Omental fat pad (tissue), 4 donors: ENCODE measurements at places on chromosomes 7 and 10. TPM values are rescaled to one million over a fixed set of nuclear protein-coding genes. Genes with fewer than 3 reads are reported as not detected.

Gene FAM107B
- 41.4 TPM for total RNA-seq

Gene FRG2B
- total RNA-seq = not detected

Gene CH25H
- 6.3 TPM for total RNA-seq

DNA sequence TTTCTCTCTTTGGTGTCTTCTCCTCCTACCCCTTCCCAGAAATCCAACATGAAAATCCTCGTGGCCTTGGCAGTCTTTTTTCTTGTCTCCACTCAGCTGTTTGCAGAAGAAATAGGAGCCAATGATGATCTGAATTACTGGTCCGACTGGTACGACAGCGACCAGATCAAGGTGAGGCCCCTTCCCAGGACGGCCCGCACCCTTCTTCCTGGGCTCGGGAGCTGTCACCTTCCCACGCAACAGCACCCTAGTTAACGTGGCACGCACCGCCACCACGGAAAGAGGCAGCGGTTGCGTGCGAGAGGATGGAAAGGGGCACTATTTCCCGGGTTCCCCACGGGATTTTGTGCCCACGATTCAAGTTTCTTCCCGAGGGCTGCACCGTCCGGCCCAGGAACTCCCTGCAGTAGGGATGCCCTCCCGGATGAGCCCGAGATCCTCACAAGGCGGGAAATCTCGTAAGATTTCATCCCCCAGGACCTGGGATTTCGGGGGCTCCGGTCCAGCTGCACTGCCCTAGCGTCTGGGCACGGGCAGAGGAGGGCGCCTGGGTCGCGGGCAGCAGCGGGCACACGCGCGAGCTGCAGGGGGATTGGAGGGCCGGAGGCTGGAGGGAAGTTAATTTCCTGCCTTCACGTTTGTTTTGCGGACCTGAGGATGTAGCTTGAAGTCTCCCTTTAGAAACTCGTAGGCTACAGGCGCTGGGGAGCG lies 834 bp downstream of the TAC1 start:
- no peak for DNase-seq

DNA sequence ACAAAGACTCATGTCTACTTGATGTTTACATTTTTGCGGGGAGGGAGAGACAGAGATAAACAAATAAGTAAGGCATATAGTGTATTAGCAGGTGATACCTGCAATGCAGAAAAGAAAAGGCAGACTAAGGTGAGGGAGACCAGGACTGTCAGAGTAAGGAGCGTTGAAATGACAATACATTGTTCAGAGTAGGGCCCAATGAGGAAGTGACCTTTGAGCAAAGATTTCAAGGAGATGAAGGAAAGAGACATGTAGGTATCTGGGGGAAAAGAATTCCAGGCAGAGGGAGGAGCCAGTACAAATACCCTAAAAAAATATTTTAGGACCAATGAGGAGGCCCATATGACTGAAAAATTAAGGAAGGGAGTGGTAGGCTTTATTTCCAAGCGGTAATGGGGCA lies 162.7 kb upstream of the PRSS1 start:
- DNase-seq = no peak

- DNase-seq = no peak
These were observed 25.5 kb upstream of the TRIL start for GRCh38 chr7:28983396-28984190.
